Osteocyte (in vitro differentiated cells): ENCODE measurements at places on chromosomes 16 and 17.
A peak's percentile ranks its signal among the peaks of the same experiment; 100 is the strongest.

DNA sequence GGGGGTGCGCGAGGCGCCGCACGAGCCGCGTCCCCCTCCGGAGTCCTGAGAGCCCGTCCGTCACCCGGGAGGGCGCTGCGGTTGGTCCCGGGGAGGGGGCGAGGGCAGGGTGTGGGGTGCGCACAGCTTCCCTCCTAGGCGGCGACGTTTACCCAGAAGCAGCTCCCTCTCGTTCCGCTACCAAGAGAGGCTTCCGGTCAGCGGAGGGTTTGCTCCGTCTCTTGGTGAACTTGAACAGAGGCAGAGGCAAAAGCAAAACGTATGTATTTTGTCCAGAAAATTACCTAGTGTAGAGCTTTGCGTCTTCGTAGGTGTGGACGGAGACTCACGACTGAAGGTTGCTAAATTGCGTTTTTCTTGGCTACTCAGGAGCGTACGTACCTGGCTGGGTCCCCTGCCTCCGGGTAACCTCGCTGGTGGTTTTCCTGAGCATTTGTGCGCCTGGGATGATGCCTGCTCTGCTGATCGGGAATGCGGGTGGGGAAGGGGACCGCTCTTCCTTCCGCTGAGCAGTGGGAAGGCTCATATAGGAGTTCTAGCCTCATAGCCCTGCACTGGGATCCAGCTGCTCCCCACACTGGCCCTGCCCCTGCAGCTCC, 833 bp downstream of the WSCD1 start:
- no peaks in the 10 kb centered on the region for H3K36me3 ChIP-seq
- no peak overlapping the region for H3K27ac ChIP-seq
- no peak for DNase-seq
- H3K4me1 ChIP-seq = peaks cover 13% of the 10 kb centered on the region
- peak overlapping the region; percentile 69 for H3K4me3 ChIP-seq
- H3K27me3 ChIP-seq = peaks cover 21% of the 10 kb centered on the region

- H3K27ac ChIP-seq = no peak overlapping the region
- no peak overlapping the region for H3K4me3 ChIP-seq
- no peaks in the 10 kb centered on the region for H3K27me3 ChIP-seq
- DNase-seq = no peak
- H3K36me3 ChIP-seq = peaks cover 30% of the 10 kb centered on the region
- peaks cover 11% of the 10 kb centered on the region for H3K4me1 ChIP-seq
These were observed 20.4 kb downstream of the CYLD start for GRCh38 chr16:50762241-50762640.

DNA sequence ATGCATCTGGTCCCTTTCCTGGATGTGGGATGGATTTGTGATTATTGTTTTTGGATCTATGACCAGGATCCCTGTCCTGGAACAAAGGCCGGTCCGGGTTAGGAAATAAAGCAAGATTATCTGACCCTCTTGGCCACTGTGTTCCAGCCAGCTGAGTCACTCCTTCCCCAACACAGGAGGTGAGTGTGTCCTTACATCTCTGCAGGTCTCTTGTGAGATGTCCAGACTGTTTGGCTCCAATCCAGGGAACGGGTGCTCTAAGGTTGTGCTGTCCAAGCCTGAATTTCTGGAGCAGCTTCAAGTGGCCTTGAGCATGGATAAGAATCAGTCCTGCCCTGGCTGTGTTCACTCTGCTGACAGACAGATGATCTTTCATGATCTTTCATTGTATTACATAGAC, 136.5 kb upstream of the CCL2 start:
- H3K36me3 ChIP-seq = no peaks in the 10 kb centered on the region
- H3K27ac ChIP-seq = no peak overlapping the region
- H3K4me1 ChIP-seq = no peaks in the 10 kb centered on the region
- no peak overlapping the region for H3K4me3 ChIP-seq
- no peak for DNase-seq
- no peaks in the 10 kb centered on the region for H3K27me3 ChIP-seq

DNA sequence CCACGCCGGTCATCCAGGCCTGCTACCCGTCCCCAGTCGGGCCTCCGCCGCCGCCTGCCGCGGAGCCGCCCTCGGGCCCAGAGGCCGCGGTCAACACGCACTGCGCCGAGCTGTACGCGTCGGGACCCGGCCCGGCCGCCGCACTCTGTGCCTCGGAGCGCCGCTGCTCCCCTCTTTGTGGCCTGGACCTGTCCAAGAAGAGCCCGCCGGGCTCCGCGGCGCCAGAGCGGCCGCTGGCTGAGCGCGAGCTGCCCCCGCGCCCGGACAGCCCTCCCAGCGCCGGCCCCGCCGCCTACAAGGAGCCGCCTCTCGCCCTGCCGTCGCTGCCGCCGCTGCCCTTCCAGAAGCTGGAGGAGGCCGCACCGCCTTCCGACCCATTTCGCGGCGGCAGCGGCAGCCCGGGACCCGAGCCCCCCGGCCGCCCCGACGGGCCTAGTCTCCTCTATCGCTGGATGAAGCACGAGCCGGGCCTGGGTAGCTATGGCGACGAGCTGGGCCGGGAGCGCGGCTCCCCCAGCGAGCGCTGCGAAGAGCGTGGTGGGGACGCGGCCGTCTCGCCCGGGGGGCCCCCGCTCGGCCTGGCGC, 2.4 kb downstream of the HIC1 start:
- peaks cover 24% of the 10 kb centered on the region for H3K4me1 ChIP-seq
- no peak for DNase-seq
- no peaks in the 10 kb centered on the region for H3K27me3 ChIP-seq
- H3K4me3 ChIP-seq = no peak overlapping the region
- H3K27ac ChIP-seq = no peak overlapping the region

GRCh38 chr17:6534846-6535514, 21.4 kb downstream of the PITPNM3 start:
- no peak for DNase-seq
- peaks cover 2% of the 10 kb centered on the region for H3K36me3 ChIP-seq
- no peaks in the 10 kb centered on the region for H3K4me1 ChIP-seq

GRCh38 chr16:87531418-87531817, 38.6 kb upstream of the ZCCHC14 start:
- peaks cover 7% of the 10 kb centered on the region for H3K4me1 ChIP-seq
- H3K36me3 ChIP-seq = peaks cover 7% of the 10 kb centered on the region
- no peak for DNase-seq
- H3K27ac ChIP-seq = no peak overlapping the region
- H3K4me3 ChIP-seq = no peak overlapping the region

DNA sequence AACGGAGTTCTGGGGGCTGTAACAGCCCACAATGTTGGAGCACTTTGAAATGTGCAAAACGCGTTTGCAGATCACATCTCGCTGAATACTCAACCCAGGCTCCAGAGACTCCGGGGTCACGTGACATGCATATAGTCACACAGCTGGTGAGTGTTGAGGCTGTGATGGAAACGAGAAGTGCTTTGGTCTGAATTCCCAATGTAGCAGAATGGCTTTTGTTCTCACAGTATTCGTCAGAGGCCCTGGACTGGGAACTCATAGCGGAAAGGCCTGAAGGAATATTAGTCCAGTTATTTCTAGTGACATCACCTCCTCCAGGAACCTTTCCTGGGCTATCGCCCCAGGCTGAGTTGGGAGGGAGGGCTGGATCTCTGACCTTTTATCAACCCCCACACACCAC, 95.8 kb upstream of the CRHR1 start:
- H3K36me3 ChIP-seq = no peaks in the 10 kb centered on the region
- no peaks in the 10 kb centered on the region for H3K4me1 ChIP-seq
- peaks cover 48% of the 10 kb centered on the region for H3K27me3 ChIP-seq
- no peak overlapping the region for H3K4me3 ChIP-seq
- no peak for DNase-seq

- no peaks in the 10 kb centered on the region for H3K27me3 ChIP-seq
- no peak for DNase-seq
- H3K27ac ChIP-seq = peak overlapping the region; percentile 53
- H3K36me3 ChIP-seq = no peaks in the 10 kb centered on the region
- H3K4me3 ChIP-seq = no peak overlapping the region
- H3K4me1 ChIP-seq = peaks cover 23% of the 10 kb centered on the region
These were observed 1.3 kb upstream of the KRTAP4-7 start for GRCh38 chr17:41082626-41083025.

DNA sequence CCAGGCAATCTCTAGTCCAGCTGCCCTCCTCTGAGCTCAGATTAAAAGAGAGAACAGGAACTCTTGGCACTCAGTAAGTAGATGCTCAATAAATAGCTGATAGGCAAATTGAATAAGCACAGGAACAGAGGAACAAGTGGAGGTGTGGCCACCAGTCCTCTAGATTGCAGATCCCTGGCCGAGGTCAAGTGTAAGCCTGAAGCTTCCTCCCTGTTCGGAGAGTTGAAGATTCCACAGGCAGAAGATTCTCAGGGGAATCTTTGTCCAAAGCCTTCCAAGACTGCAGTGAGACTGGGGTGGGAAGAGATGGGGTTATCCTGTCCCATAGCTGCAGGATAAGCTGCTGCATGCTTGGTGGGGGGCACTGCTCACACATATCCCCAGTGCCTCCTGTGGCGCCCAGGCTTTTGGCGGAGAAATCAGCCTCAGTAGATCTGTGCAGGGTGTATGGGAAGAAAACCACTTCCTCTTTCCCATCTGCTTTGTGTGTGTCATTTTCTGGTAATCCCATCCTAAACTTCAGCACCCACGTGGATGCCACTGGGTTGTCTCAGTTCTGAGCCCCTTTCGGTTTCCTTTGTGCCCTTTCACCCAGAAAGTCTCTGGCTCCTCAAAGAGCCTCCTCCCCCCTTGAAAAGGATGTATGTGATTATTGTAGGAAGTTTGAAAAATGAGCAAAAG, 12.1 kb downstream of the CD300A start:
- no peaks in the 10 kb centered on the region for H3K4me1 ChIP-seq
- no peak overlapping the region for H3K27ac ChIP-seq
- H3K36me3 ChIP-seq = no peaks in the 10 kb centered on the region
- H3K4me3 ChIP-seq = no peak overlapping the region
- H3K27me3 ChIP-seq = peaks cover 13% of the 10 kb centered on the region

DNA sequence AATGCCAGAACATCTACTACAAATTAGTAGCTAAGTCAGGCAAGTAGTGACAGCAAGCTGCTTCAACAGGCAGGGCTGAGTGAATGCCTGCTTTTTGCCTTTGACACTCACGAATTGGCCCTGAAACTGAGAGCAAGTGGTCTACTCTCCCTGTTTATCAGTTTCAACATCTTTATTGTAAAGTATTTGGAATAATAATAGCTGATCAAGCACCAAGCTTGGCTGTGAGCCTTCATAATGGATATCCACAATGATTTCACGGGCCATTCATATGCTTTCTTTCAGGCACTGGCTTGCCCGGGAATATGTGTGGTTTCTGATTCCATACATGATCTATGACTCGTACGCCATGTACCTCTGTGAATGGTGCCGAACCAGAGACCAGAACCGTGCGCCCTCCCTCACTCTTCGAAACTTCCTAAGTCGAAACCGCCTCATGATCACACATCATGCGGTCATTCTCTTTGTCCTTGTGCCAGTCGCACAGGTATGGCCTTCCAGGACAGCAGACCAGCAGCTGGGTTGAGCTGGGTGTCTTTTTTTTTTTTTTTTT, 5.2 kb downstream of the TLCD3A start:
- no peak overlapping the region for H3K4me3 ChIP-seq
- no peaks in the 10 kb centered on the region for H3K27me3 ChIP-seq
- peaks cover 25% of the 10 kb centered on the region for H3K36me3 ChIP-seq
- DNase-seq = no peak
- H3K4me1 ChIP-seq = peaks cover 13% of the 10 kb centered on the region
- no peak overlapping the region for H3K27ac ChIP-seq
